ENCODE measurements at places on chromosomes 6 and 20.

- no peak for DNase-seq
Measured at GRCh38 chr6:15269011-15269410, 23.1 kb downstream of the JARID2 start.

DNA sequence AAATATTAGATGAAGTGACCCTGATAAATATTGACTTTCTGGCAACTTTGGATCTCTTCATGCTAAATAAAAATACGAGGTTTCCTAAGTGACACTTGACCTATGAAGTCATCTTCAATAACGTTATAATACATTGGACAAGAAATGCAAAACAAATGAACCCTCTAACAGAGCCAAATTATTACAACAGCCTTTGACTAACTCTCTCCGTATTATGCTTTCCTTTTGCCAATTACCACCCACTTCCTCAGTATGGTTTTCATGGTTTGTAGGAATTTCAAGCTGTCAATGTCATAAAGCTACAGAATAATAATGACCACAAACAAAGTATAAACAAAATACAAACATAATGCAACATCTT is 210.5 kb downstream of the MOXD1 start:
- no peak for DNase-seq

DNA sequence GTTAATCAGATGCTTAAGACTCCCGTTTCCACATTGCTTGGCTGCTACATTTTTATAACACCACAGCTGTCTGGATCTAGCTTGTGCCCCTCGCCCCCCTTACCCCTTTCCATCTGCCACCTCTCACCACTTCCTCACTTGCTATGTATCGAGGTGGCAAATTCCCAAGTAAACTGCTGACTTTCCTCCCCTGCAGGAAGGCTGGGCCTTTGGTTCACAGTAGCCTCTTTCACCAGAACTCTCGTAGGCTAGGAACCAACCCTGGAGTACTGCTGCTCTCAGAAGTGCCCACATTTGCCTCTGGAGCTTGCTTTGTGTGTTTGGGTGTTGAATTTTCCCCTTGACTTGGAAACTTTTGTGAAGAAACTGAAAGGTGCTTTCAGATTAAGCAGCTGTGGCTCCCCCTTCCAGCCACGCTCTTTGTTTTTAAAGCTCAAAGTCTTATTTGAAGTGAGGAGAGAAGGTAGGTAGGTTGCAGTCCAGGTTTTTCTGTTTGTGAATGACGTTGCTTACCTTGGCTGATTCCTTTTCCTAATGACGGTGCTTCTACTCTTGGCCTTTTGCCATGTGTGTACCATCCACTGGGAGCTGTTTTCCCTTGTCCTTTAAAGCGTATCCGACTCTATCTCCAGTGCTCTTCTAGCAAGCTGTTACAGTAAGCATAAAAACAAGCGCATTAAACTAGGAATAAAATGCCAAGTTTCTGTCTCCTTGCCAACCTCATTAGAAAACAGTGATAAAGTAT is 90.4 kb downstream of the CARMIL1 start:
- DNase-seq, result no peak

DNA sequence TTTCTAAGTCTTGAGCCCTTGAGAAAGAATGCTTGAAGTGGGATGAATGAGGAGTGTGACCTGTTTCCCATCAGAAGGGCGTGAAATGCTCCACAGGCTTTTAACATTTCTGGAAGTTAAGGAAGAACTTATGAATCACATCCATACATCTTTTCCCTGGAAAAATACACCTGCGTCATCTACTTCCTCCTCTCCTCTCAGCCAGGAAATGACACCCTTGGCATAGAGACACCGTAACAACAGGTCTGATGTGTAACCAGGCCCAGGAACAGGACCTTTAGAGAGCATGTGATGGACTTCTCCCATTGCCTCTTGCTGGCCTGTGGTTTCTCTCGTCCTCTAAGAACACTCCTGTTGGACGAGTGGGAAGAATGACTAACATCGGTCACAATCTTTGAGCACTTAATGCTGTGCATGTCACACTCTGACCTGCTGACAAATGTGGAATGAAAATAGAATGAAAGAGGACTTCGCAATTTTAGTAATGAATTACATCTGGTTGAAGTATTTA is 28.5 kb upstream of the CITED2 start:
- no peak for DNase-seq

DNA sequence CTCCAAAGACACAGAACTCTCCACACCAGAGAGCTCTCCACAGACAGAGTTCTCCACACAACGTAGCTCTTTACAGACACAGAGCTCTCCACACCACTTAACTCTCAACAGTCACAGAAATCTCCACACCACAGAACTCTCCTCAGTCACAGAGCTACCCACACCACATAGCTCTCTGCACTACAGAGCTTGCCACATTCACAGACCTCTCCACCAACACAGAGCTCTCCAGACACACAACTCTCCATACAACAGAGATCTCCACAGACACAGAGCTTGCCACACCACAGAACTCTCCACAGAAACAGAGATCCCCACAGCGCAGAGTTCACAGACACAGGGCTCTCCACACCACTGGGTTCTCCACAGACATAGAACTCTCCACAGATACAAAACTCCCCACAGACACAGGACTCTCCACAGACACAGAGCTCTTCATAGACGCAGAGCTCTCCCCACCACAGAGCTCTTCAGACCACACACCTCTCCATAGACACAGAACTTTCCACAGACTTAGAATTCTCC is 52.5 kb downstream of the ERMARD start:
- DNase-seq, result no peak

DNA sequence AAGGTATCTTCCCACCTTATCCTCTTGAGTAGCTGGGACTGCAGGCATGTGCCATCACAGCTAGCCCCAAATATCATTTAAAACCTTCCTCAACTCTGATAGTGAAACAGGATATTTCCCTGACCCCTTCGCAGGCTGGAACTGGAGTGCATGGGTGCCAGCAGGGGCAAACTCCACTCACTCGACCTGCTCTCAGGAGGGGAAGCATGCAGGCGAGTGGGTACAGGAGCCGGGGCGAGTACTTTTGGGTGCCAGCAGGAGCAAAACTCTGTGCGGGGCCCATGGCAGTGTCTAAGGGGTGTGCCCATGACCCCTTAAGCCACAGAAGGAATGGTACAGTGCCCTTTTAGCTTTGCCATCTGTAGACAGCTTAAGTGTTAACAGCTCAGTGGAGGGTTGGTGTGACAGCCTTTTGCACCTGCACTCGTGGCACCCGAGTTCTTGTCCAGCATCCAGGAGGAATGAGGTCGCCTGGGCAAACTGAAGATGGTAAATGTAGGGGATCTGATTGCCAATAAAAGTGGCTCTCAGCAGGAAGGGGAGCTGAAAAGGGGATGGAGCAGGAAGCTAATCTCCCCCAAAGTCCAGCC is 155.1 kb downstream of the CDK19 start:
- DNase-seq, result no peak

- no peak for DNase-seq
Measured at GRCh38 chr6:166970091-166970490, 13.7 kb upstream of the RNASET2 start.

GRCh38 chr20:25277051-25277801 is 29.3 kb downstream of the PYGB start:
- no peak for DNase-seq

- DNase-seq, result no peak
Measured at GRCh38 chr20:17453592-17453991, 77.6 kb downstream of the BFSP1 start.

DNA sequence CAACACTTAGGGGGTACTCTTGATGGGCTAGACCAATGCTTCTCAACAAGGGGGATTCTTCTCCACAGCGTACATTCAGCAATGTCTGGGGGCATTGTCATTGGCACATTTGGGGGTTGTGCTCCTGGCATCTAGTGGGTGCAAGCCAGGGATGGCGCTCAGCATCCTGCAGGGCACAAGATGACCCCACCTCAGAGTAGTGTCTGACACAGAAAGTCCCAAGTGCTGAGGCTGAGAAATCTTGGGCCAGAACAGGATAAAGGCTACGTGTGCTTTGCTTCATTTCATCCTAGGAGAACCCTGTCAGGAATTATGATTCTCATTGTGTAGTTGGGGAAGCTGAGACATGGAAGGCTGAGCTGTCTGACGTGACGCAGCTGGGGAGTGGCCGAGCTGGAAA is 298.6 kb downstream of the CDH26 start:
- DNase-seq, result no peak

GRCh38 chr20:38827770-38828281 is 22.3 kb downstream of the PPP1R16B start:
- DNase-seq, result no peak

DNA sequence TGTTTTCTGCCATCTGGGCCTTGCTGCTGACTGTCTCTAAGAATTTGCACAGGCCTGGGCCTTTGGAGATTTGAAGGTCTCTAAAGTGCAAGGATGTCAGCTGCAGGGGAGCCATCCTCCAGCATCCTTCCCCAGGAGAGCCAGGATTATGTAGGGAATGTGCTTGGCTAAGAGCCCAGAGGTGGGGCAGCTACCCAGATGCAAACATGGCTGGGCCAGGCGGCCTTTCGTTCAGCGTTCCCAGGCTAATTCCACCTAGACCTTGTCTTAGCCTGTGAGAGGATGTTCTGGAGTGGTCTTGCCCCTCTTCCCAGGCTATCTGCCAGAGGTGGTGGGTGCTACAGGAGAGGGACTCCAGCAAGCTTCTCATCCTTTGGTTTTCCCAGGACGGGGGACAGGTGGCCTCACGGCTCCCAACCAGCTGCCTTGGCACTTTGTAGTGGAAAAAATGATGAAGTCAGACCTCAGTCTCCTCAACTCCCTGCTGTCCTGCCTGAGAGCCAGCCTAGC is 7.7 kb upstream of the PTGIS start:
- DNase-seq, result no peak

DNA sequence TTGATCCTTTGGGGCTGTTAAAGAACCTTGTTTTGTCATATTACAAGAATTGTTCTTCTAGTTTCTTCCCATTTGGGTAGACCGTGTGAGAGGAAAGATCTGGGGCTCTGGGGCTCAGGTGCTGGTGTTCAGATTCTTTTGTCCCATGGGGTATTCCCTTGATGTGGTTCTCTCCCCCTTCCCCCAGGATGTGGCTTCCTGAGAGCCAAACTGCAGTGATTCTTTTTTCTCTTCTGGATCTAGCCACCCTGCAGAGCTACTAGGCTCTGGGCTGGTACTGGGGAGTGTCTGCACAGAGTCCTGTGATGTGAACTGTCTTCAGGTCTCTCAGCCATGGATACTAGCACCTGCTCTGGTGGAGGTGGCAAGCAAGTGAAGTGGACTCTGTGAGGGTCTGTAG is 480.5 kb upstream of the MAN1A1 start:
- no peak for DNase-seq

- DNase-seq, result no peak
Measured at GRCh38 chr20:10519361-10520046, 84.4 kb downstream of the SLX4IP start.

GRCh38 chr6:127266892-127267645 is 405 bp downstream of the RNF146 start:
- peak; percentile 23 for DNase-seq

DNA sequence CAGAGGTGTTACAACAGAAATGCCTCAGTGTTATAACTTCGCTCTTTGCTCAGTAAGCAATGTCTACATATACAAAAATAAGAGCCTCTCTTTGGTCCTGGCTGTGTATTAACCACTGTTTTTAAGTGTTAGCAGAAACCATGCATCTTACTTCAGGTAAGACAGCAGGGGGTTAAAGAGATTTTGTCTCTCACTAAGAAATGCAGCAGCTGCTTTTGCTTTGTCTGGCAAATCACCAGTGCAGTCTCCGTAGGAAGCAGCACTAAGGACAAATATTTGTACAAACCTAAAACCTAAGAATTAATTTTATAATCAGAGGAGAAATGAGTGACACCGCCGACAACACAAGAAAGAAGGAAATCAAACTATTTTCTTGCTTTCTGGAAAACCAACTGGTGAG is 758 bp downstream of the SMIM28 start:
- no peak for DNase-seq

DNA sequence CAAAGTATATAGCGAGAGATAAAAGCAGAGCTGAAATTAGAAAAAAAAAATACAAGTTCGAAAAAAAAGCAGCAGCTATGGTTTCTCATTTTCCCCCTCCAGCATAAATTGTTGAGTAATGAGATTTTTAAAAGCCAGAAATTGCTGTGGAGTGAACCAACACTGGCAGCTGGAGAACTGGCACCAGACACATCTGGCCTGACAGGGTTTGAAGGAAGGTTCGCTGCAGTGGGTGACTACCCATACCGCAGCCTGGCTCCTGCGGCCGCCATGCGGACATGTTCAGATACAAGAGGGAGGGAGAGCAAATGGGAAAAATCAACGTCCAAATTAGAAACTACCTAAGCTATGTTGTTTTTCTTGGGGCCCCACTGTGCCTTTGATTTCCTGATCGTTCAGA is 3.3 kb downstream of the APCDD1L start:
- no peak for DNase-seq

DNA sequence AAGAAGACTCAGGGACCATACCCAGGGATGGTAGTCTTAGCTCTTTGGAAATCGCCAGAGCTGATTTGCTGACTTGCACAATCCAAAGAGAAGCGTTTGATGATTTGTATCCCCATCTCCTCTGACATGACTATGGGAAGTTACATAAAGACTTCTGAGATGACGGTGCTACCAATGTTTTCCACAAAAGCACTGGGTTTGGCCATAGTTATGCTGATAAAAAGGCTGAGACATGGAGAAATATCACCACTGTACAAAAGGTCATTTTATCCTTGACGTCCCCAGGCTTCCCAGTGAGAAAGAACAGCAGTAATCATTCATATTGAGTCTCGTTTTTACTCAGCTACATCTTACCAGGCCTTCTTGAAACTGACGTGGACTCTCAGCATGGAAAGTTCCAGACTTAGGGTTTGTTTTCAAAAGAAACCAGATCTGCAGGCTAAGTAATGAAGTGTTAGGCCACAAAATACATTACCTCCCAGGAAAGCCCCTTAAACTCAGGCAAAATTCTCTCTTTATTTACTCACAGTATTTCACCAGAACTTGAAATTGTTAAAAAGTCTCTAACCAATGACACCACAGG is 370.3 kb upstream of the JARID2 start:
- DNase-seq, result no peak

DNA sequence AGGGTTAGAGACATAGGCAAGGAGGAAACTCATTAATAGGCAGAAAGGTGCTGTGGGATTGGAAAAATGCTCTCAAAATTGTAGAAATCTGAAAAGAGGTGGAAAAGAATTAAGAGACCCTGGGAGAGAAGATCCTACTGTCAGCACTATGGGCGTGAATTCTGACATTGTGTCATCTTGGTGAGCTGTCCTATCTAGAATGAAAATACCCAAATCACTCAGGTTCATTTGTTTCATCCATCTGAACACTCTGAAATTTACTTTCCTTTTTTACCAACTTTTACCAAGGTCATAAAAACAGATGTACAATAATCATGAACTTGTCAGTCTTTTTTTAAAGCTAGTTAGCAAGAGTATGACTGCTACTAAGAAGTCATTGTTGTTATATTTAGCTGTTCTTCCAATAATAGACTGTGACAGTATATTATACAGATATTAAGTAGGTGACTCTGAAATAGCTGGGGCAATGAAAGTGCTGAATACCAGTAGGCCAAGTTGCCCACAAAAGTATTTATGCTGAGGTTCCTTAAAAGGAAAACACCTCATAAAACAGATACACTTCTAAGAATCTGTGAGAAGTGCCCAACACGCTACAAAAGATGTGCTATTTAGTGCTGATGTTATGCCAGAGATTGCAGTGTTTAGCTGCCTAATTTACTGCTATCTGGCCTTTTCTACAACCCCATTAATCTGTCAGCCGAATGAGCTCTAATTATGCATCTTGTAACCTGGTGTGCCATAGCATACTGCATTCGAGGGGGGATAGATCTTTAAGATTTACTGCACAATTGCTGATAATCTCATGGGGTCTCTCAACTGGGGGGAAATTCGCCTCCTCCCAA is 217.5 kb upstream of the SUPT3H start:
- no peak for DNase-seq
